NCI-H2081 treated with DMSO at 0.1 percent for 48 hours (cell line): ENCODE measurements at places on chromosomes 13 and 19.

DNA sequence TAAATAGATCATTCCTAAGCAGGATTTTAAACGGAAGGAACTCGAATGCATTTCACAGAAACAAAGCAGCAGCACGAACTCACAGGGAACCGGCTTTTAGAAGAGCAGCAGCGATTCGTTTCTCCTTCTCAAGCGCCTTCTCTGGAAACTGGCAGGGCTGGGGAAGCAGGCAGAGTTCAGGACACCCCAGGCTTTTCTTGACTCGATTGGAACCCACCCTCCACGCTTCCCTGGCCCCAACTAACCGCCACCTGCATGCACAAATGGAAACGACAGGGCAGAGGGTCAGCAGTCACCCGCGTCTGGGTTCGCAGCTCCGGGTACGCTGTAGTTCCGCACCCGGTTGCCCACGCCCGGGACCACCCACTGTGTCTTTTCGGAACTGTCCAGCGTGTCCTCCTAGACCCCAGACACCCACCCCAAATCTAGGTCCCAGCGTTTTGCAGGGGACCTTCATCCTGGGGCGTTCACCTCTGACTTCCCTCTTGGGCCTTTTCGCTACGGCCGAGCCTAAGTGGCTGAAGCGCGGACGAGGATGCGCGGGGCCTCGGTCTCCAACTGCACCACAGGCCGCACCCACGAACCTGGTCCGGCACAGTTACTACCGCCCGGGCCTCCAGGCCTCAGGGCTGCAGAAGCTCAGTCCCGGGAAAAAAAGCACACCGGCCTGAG lies 500 bp downstream of the ZFP30 start:
- no peak for DNase-seq

- DNase-seq, result no peak
Observed at GRCh38 chr19:33720691-33721682, 75.7 kb upstream of the KCTD15 start.

DNA sequence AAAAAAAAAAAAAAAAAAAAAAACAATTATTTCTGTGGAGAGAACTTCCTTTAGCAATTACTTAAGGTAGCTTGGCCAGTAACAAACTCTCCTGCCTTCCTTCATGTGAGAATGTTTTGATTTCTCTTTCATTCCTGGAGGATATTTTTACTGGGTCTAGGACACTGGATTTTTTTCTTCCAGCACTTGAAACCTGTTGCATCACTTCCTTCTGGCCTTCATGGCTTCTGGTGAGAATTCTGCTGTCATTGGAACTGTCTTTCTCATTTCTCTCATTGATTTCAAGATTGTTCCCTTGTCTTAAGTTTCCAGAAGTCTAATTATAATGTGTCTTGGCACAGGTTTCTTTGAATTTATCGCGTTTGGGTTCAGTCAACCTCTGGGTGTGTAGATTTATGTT lies 19.3 kb upstream of the RAB20 start:
- no peak for DNase-seq

DNA sequence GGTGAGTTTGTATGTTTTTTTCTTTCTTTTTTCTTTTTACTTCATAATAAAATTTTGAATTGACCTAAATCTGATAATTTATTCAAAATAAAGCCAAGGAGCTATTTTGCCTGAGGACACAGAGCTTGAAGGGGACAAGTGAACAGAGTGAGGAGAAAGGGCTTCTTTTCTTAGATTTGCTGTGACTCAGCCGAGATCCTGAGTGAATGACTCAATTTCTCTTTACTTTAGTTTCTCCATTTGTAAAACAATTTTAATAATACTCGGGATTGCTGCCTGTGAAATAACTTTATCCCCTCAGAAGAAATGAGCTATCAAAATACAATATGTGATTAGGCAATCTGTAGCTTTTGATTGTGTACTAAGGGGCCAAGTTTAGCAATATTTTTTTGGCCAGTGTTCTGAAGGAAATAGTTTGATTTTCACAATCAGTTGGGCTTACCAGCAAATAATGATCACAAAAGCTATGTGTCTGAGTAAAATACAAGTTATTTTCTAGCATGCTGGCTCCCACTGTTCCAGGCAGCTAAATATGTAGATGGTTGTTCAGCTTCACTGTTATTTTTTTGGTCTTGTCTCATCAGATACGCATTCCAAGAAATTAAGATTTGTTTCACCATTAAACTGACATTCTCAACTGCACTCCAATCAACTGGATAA lies 437.5 kb downstream of the FGF9 start:
- DNase-seq, result no peak

GRCh38 chr13:70923863-70924752 lies 815.9 kb upstream of the KLHL1 start:
- no peak for DNase-seq

DNA sequence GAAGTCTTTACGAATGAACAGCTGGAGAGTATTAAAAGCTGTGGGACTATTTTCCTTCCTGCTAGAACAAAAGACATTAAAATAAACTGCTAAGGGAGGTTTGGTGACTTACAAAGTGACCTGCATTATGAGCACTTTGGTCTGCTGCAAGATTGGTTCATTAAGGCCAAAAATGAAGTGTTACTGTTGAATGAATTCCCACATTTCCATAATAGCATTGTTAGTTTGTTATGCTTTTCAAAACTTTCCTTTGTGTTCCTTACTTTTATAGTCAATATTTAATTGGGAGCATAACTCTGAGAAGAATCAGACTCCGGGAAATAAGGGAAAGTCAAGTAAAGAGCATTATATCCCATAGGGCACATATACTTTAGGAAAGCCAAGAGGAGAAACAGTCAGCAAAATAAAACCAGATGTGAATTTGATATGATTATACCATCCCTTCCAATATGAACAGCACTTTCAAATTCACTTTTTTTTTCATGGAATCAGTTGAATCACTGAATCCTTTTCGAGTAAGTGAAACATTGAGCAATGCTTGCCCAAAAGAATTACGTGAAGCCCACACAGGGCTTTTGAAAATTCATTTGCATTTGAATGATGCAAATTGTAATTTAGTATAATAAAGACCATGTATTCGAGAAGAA lies 112.6 kb downstream of the KCTD12 start:
- no peak for DNase-seq

GRCh38 chr19:47699360-47699917 lies 13.8 kb upstream of the EHD2 start:
- no peak for DNase-seq

DNA sequence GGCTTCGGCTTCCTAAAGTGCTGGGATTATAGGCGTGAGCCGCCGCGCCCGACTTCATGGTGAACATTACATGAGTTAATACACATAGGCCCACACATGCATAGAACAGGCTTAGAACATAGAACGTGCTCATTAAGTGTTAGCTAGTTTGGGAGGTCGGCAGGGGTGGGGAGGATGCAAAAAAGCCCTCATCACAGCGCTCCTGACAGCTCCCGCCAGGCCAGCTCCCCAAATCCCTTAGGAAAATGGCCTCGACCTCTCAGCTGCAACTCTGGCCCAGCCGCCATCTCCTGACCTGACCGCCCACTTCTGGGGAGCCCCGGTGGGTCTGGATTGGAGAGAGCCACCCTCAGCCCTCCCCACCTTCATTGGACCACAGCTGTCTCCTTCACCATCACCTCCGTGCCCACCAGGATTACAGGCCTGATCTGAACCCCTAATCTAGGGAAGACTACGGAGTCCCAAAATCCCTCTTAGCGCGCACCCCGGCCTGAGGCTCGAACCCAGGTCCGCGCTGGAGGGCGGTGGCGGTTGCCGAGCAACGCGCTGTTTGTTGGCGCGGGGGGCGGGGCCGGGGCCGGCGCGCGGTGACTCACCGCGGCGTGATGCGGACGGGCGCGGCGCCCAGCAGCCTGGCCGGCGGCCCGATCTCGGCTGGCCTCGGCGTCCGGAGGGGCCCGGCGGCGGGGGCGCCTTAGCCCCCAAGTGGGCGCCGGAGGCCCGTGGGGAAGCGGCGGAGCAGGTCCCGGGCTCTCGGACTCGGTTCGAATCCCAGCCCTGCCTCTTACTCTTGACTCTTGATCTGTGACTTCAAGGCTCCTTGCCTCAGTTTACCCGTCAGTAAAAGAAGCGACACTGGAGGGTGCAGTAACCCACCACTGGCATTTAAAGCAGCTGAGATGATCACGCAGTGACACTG lies 26.7 kb upstream of the NANOS3 start:
- DNase-seq, result no peak

DNA sequence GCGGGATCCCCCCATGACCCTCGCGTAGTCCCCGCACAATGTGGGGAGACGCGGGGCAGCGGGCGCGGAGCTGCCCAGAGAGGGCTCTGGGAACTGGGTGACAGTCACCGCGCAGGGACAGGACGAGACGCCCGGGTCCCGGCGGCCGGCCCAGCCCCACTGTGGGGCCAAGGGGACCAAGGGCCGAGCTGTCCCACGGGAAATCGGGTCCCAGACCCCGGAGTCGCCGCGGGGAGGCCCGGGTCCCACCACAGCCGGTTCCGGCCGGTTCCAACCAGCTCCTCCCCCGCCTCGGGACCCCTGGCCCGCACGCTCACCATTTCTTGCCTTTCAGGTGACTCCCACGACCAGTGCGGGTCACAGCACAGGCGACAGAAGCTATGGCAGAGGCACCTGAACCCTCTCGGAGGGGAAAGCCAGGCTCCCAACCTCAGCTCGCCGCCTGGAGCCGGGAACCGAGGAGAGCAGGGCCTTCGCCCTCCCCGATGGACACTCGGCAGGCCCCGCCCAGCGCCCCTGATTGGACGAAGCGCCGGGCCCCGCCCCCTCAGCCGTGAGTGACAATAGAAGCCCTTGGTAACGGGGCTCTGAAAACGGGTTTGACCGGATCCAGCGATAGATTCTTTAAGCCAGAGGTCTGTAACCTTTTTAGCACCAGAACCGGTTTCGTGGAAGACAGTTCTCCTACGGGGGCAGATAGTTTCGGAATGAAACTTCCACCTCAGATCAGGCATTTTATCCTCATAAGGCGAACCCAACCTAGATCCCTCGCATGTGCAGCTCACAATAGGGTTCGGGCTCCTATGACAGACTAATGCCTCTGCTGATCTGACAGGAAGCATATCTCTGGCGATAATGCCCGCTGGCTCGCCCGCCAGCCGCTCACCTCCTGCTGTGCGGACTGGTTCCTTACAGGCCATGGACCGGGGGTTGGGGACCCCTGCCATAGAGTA lies at the start of gene ZNF433:
ZNF433 (minus strand) TSS at position 460 of the 953 bp plus-strand sequence; CDS start at position 320, 140 bp downstream.
- DNase-seq, result peak; percentile 48

DNA sequence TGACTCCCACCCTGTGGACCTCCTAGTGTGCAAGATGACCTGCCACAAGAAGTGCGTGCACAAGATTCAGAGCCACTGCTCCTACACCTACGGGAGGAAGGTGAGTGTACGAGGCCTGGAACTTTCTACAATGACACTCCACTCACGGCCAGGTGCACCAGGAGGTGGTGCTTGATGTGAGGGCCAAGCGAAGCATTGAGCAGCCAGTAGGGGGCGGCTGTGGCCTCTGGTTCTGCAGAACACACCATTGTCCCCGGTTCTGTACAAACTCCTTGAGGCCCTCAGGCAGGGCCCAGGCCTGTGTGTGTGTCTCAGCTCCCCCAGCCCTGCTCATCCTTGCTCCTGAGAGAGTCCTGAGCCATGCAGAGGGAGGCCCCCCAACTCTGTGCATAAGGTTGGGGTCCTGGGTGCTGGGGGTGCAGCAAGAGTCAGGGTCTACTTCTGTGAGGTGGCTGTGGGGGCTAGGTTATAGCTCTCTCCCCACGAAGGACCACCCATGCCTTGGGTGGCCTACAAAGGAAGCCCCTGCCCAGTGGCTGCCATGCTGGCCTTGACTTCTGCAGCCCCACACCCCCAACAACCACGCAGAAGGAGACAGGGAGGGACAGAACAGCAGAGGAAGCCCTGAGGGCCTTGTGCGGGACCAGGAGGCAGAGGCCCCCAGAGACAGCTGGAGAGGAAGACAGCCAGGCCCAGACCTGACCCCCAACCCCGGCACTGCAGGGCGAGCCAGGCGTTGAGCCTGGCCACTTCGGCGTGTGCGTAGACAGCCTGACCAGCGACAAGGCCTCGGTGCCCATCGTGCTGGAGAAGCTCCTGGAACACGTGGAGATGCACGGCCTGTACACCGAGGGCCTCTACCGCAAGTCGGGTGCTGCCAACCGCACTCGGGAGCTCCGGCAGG lies 9.7 kb upstream of the USE1 start:
- no peak for DNase-seq

- no peak for DNase-seq
Observed at GRCh38 chr19:5677580-5677979, 2.7 kb downstream of the MICOS13 start.

- no peak for DNase-seq
Observed at GRCh38 chr13:25478186-25478585, 106.4 kb downstream of the ATP8A2 start.

DNA sequence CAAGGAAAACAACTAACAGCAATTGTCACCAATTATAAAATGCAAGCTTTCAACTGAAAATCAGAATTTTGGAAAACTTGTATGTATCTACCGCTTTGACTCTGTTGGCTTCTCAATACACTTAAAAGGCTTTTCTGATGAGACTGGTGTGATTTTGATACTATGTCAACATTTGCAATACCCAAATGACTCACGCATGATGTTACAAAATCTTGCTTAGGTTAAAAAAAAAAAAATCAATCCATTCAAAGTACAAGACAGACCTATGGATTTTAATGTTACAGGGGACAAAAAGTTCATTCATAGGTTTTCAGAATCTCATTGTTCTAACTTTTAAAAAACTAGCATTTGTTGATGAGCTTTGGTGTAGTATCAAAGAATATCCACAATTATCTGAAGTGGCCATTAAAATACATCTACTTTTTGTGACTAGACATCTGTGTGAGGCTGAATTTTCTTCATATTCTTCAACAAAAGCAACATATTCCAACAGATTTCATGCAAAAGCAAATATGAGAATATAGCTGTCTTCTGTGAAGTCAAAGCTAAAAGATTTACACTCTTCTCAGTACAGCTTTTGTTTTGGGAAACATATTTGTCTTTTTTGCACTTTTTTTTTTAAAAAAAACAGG lies 10.7 kb downstream of the ELF1 start:
- DNase-seq, result no peak

DNA sequence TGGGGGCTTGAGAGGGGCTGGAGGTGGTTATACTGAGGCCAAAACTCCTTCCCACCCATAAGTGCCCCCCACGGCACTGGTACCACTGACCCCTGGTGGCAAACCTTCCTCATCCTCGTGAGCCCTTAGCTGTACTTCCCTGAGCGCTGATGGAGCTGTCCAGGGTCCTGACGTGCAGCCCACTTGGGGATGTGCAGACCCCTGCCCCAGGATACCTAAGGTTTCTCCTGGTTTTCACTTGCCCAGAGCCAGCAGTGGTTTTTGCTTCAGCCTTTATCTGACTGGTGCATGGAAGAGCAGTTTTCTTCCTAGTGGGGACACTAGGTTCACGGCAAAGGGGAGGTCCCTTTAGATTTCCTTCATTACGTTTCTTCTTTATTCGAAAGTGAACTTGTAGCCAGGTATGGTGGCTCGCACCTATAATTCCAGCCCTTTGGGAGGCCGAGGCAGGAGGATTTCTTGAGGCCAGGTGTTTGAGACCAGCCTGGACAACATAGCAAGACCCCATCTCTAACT lies 28.7 kb upstream of the KCTD15 start:
- DNase-seq, result no peak

- DNase-seq, result no peak
Observed at GRCh38 chr13:42623916-42624315, 50.0 kb downstream of the TNFSF11 start.
